ENCODE measurements at places on chromosomes 6 and 20. TPM values are rescaled to one million over a fixed set of nuclear protein-coding genes. Genes with fewer than 3 reads are reported as not detected.

The FAM184A gene
- total RNA-seq, result 3.0 TPM

The DYNLRB1 gene
- 121 TPM for total RNA-seq

The RSPH9 gene
- total RNA-seq, result 0.44 TPM

- DNase-seq, result no peak
Observed at GRCh38 chr6:105005451-105005850, 48.5 kb downstream of the LIN28B start.

GRCh38 chr6:37123957-37124729 is 45.8 kb upstream of the PIM1 start:
- no peak for DNase-seq

DNA sequence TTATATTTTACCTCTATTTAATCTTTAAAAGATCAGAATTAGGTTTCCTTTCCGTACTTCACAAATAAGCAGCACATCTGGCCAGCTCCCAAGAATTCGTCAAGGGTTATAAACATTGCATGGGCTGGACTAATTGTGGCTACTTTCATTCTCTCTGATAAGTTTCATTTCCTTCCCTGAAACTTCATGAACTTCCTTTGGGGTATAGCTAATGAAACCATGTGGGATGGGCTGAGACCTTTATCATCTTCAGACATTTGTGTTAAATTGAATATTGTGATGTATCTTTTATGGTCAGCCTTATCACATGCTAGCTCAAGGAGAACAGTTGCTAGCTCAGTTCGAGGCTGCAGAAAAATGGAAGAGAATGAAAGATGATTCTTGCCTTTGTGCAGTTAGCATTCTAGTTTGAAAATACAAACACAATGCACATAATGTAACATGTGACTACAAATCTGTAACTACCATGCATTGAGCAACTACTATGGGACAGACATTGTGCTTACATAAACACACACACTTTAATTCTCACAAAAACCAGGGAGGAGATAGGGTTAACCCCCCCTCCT is 1.7 kb upstream of the GMPR start:
- no peak for DNase-seq

Measured in omental fat pad (tissue), 4 donors.